ENCODE measurements at places on chromosomes 3 and 15.

DNA sequence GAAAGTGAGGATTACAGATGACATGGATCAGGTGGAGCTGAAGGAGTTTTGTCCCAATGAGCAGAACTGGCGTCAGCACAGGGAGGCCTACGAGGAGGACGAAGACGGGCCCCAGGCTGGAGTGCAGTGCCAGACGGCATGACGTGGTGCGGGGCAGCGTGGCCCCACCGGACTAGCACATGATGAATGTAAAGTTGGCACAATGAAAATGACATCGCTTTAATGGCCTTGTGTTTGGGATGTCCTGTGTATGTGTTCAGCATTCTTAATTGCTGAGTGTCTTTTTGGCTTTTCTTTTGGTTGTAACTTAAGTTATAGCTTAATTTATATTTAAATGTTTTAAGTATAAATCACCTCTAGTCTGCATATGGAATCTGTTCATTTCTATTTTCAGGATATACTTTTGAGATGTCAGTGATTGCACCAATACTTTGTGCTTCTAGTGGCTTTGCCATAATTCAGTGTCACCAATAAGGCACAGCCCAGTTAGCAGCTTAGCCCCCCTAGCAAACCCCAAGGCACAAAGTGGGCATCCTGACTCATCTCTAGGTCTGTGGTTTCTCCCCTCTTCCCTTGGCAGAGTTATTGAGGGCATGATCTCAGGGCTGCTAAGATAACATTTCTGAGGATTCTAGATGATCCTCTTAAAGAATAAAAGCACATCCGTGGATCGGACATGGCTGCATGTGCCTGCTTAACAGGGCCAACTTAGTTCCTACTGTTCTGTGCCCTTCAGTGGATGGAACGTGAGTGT lies 16.1 kb downstream of the DNAJA4 start:
- DNase-seq = no peak

GRCh38 chr15:66849393-66849745 lies 147.3 kb downstream of the SMAD6 start:
- no peak for DNase-seq

- no peak for DNase-seq
These were observed 80.6 kb upstream of the BHLHE40 start for GRCh38 chr3:4898454-4899313.

DNA sequence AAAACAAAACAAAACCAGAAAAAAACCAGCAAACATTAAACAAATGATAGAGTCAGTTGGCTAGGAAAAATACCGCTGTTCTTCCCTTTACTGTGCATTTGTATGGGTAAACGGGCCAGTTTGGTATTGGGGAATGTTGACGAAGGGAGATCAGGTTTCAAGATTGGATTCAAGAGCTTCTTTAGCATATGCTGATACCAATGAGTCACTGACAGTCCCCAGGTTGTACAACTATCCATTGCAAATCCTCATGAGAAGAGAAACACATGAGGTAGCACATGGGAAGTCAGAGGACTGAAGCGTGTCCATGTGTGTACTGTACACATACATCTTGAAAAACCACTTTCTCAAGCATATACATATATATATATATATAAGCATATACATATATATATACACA lies 25.6 kb downstream of the TIGIT start:
- no peak for DNase-seq
